ENCODE measurements at places on chromosomes 12 and 14.

- DNase-seq = no peak
Observed at GRCh38 chr14:68386950-68387779, 405.7 kb downstream of the ZFP36L1 start.

- DNase-seq = no peak
Observed at GRCh38 chr12:45122768-45123380, 72.0 kb upstream of the DBX2 start.

DNA sequence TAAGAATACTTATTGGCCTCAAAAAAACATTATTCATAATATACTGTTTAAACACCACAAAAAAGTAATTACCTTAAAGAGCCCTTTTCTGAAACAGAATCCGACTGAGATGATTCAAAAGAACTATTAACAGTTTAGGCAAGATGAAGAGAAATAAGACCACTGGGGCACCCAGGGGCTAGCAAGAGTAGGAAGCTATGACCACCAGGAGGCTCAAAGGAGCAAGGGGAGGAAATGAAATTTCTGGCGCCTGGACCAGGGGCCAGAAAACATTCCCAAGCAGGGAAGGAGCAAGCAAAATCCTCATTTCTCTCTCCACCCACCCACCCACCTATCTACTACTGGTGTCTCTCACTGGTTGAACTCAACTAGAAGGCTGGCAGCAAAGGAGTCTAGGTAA lies 6.3 kb upstream of the DCAF4 start:
- DNase-seq = no peak

DNA sequence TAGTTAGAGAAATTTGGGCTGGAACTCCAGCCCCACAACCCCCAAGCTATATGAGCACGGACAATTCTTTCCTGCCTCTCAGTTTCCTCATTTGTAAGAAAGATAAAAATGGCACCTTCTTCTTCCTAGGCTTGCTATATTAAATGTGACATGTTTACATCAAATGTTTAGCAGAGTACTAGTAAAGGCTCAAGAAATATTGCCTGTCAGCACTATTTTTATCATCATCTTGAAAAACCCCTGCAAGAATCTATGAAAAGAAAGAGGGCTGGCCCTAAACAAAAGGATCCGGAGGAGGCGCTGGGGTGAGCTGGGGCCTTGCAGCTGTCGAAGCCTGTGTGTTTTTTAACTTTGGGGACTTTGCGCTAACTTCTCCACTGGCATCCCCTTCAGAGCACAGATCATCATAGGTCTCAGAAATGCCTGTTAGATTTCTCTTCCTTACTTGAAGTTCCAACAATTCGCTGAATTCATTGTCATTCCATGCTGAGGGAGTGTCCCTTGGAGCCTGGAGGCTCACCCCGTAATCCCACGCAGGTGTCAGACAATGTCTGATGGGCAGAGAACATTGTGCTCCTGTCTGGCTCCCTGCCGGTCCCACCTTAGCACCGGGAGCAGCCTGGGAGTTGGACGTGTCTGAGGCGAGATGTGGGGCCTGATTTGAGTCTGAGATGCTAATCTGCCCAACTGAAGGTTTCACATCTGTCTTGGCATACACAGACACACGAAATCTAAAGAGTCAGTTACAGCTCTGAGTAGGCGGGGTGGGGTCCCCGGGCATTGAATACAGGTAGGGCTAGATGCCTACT lies 206.8 kb downstream of the NUAK1 start:
- DNase-seq = no peak

DNA sequence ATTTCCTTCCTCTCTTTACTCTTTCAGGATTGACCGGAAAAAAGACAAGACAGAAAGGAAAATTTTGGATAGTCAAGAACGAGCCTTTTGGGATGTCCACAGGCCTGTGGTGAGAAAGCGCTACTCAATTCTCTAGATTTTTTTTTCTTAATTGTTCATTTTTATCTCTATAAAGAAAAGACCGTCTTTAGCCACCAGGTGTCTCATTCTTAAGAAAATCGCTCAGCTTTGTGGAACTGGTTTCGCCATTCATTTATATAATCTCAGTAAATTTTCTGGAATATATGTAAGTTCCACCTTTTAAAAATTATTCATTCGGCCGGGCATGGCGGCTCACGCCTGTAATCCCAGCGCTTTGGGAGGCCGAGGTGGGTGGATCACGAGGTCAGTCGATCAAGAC lies 421.1 kb downstream of the DPF3 start:
- no peak for DNase-seq

GRCh38 chr12:55681142-55682077 lies 26.3 kb downstream of the ITGA7 start:
- no peak for DNase-seq

- DNase-seq = no peak
Observed at GRCh38 chr14:99189201-99189801, 82.7 kb downstream of the BCL11B start.

- no peak for DNase-seq
Observed at GRCh38 chr12:62803756-62804155, 131.2 kb downstream of the PPM1H start.

DNA sequence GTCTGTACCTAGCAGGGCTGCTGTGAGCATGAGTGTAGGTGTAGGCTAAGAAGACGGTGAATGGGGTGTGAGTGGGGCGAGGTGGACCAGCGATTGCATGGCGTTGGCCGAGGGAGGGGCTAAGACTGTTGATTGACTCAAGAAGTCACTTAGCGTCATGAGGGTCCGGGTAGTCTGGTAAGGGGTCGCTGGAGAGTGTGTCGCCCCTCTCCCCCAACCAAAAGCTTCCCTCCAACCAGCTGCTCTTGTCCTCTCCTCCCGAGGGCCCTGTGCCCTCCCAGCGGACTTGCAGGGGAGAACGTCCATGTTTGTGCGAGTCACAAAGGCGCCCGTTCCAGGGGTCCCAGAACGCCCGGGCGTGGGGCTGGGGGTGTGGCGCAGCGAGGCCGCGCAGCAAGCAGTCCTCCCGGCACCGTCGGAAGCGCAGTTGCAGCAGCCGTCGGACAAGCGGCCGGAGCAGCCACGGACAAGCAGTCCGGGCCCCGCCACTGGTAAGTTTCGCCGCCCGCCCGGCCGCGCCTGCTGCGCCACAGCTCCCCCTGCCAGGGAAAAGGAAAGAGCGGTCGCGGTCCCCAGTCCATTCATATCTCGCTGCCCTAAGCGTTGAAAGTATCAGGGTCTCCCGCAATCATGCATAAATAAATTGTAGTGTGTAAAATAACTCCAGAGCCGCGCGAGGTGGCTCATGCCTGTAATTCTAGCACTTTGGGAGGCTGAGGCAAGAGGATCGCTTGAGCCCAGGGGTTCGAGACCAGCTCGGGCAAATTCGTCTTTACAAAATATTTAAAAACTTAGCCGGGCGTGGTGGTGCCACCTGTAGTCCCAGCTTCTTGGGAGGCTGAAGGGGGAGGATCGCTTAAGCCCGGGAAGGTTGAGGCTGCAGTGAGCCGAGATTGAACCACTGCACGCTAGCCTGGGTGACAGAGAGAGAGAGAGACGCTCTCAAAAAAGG lies at the start of gene CCDC63:
CCDC63 (plus strand) TSS at position 373 of the 952 bp plus-strand sequence. CDS start 5,968 bp downstream, outside the sequence.
- no peak for DNase-seq

DNA sequence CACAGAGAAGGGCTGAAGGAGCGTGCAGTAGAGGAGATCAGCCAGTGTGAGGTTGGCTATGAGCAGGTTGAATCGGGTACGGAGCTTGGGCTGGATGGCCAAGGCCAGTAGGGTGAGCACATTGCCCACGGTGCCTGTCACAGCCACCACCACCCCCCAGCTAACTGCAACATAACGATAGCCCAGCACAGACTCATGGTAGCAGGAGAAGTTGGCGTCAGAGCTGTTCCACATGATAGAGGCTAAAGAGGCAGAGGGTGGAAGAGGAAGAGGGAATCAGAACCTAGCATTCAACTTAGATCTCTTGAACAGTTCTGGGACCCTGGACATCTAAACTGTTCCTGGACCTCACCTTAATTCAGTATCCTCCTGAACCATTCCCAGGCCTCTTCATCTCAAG lies 668 bp downstream of the GPR84 start:
- no peak for DNase-seq

GRCh38 chr14:75018694-75019093 lies 16.0 kb downstream of the EIF2B2 start:
- no peak for DNase-seq

- DNase-seq = no peak
Observed at GRCh38 chr12:4307593-4308333, 13.2 kb upstream of the TIGAR start.

DNA sequence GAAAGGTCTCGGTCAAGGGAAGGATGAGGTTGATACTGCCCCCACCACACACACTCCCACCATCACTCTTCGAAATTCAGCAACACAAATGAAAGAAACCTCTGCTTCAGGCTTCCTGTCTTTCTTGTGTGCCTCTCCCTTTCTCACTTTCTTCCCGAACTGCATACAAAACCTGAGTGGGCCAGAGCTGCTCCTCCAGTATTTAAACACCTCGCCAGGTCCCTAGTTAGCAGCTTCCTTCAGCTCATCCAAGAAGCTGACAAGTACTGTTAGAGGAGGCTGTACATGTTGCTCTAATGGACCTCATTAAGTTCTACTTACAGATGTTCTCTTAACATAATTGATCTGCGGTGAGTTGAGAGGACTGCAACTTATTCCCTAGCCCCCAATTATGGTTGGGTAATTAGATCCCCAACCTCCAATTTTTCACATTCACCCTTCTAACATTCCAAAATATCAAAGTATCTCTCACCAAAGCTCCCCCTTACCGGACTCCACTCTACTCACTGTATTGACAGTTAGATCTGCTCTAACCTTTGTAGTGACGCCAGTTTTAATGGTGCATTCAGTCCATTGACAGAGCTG lies 4.1 kb upstream of the LMO3 start:
- no peak for DNase-seq

DNA sequence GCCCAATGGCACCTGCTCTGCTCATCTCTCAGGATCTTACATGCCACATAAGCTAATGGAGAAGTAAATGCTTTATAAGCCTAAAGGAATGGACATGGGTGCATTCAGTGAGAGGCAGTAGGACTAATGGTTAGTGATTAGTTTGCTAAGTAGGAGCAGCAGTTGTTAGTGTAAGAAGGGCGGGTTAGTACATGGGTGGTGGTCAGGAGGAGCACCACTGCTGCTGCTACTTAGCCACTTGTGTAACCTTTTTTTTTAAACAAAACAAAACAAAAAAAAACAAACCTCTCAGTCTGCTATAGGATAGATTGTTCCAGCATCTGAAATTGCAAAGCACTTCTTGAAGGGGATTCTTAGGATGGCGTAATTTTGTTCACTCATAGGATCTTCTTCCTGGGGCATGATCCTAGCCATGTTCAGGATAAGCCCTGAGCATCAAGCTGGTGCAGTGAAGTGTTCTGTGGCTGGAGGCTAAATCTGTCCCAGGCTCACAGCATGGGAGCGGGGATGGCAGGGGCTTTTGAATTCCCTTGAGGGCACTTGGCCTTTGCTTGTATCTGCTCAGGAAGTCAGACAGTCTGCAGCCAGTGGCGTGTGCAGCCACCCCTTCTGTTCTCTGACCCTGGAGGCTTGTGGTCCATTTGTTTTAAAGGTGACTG lies 63.6 kb downstream of the CHST11 start:
- no peak for DNase-seq

DNA sequence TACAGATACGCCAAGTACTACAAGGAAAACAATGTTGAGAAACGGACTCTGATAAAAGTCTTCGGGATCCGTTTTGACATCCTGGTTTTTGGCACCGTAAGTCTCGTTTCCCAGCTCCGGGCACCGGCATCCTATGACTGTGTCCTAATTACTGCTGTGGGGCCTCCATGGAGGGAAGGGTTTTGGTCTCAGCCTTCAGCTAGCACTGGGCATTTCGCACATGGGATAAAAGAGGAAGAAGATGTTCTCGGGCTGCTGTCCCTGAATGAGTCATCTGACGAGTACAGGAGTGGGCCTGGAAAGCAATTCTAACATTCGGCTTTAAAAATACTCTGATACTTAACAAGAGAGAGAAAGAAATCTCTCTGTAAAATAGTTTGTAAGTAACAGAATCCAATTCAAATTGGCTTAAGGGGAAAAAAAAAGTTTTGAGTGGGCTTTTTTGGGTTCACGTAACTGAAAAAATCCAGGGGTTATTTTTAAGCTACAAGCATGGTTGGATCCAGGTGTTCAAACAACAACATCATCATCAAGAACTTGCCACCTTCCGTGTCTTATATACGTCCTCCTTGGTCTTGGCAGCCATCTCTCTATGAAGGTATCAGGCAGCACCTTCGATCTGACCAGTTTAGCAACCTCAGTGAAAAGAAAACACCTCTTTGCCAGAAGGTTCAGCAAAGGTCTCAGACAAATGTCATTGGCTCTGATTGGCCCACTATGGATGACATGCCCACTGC lies 34.4 kb upstream of the P2RX4 start:
- no peak for DNase-seq

- DNase-seq = no peak
Observed at GRCh38 chr12:51823875-51824565, 24.5 kb downstream of the FIGNL2 start.

GRCh38 chr12:57135527-57136326 lies 7.4 kb downstream of the LRP1 start:
- no peak for DNase-seq

GRCh38 chr12:84910549-84911241 lies 1.9 kb downstream of the SLC6A15 start:
- DNase-seq = no peak

DNA sequence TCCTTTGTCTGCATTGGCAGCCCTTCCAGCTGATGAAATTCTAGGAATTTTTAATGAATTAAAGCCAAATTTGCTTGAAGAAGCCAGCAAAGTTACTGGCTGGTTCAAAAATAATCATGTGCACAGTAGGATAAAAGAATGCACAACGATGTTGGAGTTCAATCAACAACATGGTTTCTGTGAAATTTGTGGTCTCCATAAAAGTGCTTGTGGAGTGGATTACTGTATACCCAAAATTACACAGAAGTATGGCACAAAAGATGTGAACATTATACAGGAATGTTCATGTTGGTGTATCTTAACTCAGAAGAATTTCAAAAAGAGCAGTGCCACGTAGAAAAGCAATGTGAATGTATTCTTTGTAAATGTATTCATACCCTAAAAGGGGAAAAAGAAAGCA lies 105.0 kb upstream of the METAP2 start:
- DNase-seq = no peak

- DNase-seq = no peak
Observed at GRCh38 chr12:107564946-107565345, 120.7 kb upstream of the PWP1 start.

DNA sequence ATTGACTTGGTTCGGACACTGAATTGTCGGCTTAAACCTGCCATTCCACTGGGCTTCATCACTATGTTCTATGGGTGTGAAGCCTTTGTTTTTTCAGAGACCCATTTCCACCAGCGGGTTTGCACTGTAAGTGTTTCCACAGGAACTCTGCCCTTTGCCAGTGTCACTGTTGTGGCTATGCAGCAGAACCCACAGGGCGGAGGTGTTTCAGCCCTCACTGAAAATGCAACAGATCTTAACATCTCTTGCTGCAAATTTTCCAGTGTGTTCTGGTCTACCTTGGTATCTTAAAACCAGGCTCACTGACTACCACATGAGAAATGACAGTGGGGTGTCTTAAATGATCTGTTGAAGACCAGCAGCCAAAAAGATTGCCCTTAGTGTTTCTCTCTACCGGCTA lies 21.1 kb downstream of the PRKCH start:
- DNase-seq = peak; percentile 68

Measured in stimulated activated CD4-positive, alpha-beta T cell treated with anti-CD3 and anti-CD28 coated beads, Interleukin-2, amount 100 ng/mL, for 48 hours (primary cell).